ENCODE measurements at places on chromosomes 3 and 15.
A peak's percentile ranks its signal among the peaks of the same experiment; 100 is the strongest.

GRCh38 chr3:105334138-105334882, 32.4 kb upstream of the ALCAM start:
- DNase-seq: no peak

GRCh38 chr15:31405200-31405920, 78.7 kb downstream of the KLF13 start:
- no peak for DNase-seq

- DNase-seq: no peak
Measured at GRCh38 chr15:30904812-30905211, 1.1 kb downstream of the FAN1 start.

DNA sequence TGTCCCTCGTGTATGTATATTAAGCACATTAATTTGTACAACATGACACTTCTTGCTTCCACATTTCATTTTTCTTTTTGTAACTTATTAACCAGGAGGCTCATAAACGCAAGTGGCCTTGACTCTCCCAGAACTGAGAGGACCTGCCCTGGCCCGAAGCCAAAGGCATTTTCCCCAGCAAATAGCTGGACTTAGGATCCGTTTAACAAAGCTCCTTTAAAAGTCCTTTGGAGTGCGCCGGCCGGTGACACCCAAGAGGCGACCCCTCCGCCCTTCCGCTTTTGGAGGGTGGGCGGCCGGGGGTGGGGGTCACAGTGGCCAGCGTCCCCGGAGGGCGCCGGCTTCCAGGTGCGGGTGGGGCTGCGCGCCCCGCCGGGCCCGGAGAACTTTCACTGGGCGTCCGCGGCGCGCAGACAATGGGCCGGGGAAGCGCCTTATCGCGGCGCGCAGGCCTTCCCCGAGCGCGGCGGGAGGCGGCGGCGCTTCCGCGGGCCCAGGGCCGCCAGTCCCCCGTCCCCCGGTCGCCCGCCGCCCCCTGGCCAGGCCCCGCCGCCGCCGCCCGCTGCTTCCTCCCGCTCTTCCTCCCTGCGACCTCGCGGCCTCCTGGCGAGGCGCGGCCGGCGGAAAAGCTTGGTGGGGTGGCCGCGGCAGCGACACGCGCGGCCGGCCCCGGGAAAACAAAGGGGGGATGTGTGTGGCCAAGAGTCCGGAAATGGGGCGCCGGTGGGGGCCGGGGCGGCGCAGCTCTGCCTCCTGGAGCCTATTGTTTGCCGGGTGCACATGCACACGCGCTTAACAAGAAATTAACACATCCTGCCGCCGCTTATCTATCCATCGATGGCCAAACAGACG, 613.4 kb downstream of the MCTP2 start:
- no peak for DNase-seq

GRCh38 chr15:62270216-62270921, 105.3 kb upstream of the C2CD4B start:
- no peak for DNase-seq

GRCh38 chr3:170355738-170356595, 1.5 kb upstream of the SKIL start:
- no peak for DNase-seq

DNA sequence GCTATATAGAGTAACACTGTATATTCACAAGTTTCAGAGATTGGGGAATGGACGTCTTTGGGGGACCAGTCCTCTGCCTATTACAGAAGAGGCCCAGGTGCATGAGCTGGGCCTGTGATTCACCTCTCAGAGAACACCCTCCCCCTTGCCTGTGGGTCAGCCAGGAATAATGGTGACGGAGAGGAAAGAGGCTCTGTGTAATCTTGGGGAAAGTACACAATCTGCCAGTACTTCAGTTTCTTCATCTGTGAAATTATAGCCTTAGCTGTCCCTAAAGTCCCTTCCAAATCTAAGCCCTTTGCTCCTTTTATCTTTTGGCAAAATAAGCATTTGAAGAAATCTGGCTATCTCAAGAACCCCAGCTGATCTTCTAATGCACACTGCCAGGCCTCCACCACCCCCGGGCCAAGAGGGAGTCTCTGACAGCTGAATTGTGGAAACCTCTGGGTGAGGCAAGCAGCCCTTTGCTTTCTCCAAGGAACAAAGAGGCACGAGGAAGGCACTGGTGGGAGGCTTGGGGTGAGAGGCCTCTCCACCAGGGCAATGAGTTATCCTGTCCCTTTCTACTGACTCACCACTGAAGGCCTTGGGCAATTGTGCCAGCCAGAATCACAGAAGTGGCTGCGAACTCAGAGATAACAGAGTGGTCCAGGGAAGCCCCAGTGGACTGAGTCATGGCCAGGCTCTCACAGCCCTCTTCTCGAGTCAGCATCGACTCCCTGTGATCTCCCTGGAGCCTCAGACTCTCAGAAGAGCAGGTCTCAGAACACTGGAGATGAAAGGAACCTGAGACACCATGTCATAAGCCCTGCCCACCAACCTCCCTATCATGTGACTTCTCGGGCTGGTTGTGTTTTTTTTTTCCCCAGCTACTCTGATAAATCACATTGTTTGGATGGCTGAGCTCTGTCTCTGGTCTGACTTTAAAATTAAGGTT, 31.8 kb downstream of the CCNL1 start:
- peak; percentile 47 for DNase-seq

GRCh38 chr3:103389356-103389755, 954.5 kb downstream of the ZPLD1 start:
- DNase-seq: no peak

DNA sequence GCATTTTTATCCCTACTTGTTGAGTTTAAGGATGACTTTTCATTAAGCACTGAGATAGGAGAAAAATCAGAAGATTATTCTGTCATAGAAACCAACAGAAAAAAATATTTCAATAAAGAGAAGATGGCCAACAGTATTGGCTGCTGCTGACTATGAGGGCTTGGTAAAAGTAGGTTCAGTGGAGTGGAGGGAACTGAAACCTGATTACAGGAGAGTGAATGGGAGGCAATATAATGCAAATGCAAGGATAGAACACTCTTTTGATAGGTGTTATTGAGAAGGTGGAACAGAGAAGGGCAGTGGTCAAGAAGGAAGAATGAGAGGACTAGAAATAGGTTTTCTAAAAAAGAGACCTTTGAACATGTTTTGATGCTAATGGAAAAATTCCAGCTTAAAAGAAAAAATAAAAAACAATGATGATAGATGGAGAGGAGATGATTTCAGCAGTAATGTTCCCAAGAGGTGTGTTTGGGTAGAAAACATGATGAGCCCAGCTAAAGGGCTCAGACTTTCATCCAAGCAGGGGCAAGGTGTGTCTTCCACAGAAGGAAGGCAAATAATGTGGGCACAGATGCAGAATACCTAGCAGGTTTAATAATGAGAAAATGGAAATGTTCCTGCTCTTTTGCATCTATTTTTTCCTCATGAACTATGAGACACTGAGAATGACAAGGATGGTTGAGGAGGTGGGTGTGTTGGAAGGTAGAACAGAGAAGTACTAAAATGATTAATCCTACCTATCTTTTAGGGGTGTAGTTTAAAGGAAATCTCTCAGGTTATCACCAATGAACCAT, 397.9 kb upstream of the GOLIM4 start:
- DNase-seq: no peak

DNA sequence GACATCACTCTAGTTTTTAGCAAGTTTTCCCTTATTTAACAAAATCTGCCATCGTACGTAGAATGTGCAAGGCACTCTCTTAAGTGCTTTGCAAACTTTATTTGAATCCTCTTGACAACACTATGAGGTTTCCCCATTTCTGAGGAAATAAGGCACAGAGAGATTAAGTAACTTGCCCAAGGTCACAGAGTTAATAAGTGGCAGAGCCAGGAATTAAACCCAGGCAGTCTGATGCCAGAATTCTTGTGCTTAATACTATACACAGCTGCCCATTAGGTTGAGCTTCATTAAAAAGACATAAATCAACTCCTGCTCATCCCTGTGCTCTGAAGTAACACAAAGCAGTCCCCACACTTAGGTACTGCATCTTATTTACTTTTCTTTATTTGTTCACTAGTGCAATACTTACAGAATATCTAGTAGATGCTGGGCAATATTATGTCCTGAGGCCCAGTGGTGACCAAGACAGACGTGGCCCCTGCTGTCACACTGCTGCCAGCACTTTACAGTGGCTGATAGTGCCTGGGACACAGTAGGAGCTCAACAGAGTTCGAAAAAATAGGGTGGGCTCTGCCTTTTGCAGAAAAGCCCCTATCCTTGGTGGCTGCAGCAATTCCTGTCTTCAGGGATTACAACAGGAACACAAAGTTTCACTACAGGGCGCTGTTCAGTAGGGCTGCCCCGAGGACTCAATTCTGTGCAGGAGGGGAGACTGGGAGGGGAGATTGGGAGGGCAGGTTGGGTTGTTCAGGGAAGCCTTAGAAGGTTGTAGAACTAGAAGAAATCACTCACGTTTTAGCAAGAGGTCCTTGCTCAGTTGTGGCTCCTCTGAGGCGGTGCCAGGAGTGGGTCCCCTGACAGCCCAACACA, 138.3 kb upstream of the TPM1 start:
- no peak for DNase-seq

DNA sequence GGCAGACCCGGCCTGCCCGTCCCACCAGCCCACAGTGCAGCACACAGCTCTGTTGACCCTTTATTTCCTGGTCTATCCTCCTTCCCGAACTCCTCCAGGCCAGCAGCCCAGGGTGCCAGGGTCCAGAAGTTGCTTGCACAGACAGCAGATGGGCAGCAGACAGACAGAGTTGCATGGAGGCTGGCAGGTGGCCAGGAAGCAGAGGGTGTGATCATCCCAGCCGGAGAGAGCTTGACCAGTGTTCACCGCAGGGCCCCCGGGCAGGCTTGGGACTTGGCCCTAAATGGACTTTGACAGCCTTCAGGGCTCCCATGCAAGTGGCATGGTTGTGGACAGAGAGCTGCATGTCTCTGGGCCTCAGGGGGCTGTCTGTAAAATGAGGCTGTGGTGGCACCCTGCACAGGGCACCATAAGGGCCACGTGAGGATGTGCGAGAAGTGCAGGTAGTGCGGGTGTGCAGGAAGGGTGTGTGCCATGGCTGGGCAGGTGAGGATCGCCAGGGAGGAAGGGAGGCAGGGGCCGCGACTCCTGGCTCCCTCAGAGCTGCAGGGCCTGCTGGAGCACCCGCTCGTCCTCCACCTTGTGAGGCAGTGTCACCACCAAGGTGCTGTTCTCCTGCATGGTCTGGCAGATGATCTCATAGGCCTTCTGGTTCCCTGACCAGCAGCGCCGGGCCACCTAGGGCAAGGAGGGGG, 6.3 kb upstream of the ZXDC start:
- DNase-seq: no peak

DNA sequence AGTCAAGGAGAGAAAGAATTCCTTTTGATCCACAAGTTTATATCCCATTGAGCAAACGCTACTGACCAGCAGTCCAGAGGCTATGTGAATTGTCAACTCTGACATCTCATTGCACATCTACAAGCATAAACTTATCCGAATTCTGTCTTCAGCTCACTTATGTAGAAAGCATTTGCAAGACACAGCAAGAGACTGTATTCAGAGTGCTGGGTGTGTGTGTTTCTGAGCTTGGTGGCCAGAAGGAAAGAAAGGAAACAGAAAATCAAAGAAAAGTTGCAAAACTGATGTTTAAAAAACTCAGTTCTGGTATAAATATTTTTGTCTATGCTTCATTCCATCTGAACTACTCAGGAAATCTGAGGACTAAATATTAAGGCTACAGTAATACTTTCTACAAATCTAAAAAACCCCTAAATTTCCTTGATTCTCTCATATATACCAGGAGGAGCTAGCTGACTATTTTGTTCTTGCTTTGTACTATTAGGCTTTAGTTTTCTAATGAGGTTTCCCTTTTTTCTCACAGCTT, 45.5 kb downstream of the LSAMP start:
- DNase-seq: no peak

DNA sequence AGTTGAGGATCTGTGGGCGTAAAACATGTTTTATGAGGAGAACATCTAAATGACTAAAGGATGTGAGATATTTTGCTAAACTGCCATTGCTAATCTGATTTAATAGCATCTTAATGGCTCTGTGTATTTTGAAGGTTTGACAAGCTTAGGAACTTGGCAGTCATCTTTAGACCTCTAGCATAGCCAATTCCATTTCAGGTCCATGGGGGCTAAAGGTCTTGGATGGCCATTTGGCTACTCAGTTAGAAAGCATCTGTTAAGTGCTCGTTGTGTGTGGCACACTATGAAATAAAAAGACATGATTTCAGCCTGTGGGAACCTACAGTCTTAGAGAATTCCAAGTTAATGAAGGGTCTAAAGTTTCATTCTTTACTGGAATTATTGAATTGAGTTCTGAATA, 236.2 kb downstream of the IL5RA start:
- no peak for DNase-seq

DNA sequence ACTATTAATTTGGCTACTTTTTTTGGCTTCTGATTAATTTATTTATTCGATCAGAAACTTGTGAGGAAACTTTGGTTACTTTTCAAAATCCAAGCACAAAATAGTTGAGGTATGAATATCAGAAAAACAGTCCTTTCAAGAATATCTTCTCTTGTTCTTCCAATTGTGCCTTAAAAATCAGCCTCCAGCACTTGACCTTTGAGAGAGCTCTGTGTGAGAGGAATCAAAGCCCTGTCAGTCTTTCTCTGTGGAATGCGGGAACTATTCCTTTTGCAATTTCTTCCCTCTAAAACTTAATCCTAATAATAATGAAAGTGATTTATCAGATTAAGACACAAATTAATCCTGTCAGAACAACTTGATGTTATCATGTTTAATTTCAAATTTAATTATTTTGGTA, 185.9 kb downstream of the ABHD5 start:
- no peak for DNase-seq

DNA sequence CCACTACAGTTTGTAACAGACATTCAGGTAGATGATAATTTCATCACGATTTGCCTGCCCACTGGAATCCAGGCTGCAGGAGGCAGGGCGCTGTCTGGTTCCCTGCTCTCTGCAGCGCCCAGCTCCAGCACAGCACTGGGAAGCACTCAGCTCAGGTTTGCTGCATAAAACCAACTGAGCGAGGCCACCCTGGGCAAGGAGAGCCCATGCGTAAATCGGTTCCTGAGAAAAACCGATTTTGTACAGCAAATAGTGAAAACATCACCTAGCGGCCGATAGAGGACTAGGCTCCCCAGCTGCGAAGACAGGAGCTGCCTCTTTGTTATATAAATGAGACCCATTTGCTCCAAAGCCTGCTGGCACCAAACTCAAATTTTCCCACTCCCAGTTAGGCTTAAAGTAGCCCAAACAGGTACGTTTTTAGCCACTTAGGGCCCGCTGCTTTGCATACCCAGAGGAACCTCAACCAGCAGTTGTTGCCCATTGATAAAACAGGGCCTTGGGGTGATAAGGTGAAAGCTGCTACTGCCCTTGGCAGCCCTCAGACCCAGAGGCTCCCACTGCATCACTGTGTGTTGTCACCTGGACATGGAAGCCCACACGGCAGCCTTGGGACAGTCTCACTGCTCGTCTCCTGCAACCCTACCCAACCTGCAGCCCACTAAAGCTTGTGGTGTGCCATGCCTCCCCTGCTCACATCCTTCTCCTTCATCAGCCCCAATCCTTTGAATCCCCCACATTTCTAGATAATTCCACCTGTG, 47.5 kb downstream of the ALDH1L1 start:
- DNase-seq: no peak

- DNase-seq: no peak
Measured at GRCh38 chr15:51334011-51334451, 4.4 kb downstream of the CYP19A1 start.

- DNase-seq: no peak
Measured at GRCh38 chr3:41598402-41599126, 363.3 kb downstream of the ULK4 start.

Data from activated T-helper 1 cell treated with anti-CD3 and anti-CD28 coated beads, Interleukin-2, amount 50 U/mL, for 16 hours (primary cell).